ENCODE measurements at places on chromosomes 13 and 19.
A peak's percentile ranks its signal among the peaks of the same experiment; 100 is the strongest.

- no peak for DNase-seq
Observed at GRCh38 chr13:21796066-21796465, 125.2 kb downstream of the FGF9 start.

DNA sequence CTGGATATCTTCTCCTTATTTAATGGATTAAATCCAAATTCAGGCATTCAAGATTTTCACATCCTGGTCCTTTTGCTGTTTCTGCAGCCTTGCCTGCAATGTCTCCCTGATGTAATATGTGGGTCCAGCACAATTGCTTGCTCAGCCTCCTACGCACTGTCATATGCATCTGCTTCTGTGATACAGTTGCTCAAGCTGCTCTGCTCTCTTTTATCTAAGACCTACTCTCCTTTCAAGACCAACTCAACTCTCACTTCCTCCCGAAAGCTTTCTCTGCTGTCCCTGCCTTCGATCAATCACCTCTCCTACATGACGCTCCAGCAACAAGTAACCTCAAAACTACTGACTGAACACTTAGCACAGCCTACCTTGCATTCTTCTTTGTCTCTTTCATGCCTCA lies 138.2 kb downstream of the DCLK1 start:
- DNase-seq: no peak

DNA sequence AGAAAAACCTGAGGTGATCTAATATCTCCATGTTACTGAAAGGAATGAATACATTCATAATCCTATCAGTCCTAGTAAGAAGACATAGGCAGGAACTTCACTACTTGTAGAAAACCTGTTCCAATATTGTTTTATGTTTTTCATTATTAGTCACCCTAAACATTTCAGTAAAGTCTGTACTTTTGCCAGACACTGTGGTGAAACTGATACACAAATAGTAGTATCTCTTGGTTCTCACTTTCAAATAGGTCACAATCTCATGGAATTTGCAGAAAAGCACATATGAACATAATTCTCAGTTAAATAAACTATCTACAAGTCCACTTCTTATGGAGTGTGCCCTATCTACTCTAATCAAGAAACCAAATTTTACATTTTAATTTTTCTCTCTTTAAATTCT lies 88.3 kb upstream of the PCDH9 start:
- no peak for DNase-seq

GRCh38 chr19:35696835-35697234 lies 7.5 kb upstream of the ZBTB32 start:
- DNase-seq: peak; percentile 70

- no peak for DNase-seq
Observed at GRCh38 chr19:38545596-38545995, 72.2 kb downstream of the MAP4K1 start.

DNA sequence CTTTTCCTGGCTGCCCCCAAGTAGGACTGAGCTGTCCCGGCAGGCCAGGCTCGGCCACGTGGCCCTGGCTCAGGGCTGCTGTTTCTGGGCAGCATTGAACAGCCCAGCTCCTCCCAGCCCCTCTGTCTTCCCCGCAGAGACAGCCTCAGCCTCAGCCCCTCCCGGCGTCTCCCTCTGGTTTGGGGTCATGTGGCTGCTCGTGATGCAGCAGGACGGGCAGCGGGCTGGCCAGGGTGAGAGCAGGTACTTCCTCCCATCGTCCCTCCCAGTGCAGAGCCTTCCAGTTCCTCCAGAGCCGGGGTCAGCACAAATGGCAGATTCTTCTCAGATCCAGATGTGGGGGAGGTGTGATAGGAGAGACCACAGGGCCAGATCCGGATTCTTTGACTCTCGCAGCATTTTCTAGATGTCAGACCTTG lies 114.6 kb downstream of the KDM4B start:
- no peak for DNase-seq

- no peak for DNase-seq
Observed at GRCh38 chr13:23666582-23666981, 96.4 kb downstream of the TNFRSF19 start.

GRCh38 chr13:76129305-76130000 lies 493.3 kb downstream of the LMO7 start:
- DNase-seq: no peak

DNA sequence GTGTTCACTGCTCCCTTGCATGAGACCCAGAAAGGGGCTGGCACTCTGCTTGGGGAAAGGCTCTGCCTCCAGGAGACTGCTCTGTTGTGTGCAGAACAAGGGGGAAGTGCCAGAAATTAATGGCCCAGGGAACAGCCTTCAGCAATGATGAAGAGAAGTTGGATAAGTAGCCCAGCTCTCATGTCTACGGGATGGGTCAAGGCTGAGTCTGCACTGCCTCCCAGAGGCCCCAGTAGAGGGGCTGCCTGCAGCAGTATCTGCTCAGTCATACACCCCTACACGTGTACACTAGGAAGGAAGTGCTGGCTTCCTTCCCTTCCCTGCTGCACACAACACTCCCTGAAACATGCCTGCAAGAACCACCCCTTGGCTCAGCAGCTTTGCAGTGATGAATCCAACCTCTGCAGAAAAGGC lies 54.6 kb upstream of the URI1 start:
- no peak for DNase-seq

GRCh38 chr19:2793126-2793525 lies 7.8 kb downstream of the THOP1 start:
- no peak for DNase-seq

GRCh38 chr13:58926858-58927257 lies 1236.9 kb downstream of the DIAPH3 start:
- DNase-seq: no peak

GRCh38 chr19:41951686-41952172 lies 7.4 kb downstream of the RABAC1 start:
- peak; percentile 85 for DNase-seq

GRCh38 chr13:103517768-103518102 lies 451.5 kb upstream of the SLC10A2 start:
- DNase-seq: no peak

DNA sequence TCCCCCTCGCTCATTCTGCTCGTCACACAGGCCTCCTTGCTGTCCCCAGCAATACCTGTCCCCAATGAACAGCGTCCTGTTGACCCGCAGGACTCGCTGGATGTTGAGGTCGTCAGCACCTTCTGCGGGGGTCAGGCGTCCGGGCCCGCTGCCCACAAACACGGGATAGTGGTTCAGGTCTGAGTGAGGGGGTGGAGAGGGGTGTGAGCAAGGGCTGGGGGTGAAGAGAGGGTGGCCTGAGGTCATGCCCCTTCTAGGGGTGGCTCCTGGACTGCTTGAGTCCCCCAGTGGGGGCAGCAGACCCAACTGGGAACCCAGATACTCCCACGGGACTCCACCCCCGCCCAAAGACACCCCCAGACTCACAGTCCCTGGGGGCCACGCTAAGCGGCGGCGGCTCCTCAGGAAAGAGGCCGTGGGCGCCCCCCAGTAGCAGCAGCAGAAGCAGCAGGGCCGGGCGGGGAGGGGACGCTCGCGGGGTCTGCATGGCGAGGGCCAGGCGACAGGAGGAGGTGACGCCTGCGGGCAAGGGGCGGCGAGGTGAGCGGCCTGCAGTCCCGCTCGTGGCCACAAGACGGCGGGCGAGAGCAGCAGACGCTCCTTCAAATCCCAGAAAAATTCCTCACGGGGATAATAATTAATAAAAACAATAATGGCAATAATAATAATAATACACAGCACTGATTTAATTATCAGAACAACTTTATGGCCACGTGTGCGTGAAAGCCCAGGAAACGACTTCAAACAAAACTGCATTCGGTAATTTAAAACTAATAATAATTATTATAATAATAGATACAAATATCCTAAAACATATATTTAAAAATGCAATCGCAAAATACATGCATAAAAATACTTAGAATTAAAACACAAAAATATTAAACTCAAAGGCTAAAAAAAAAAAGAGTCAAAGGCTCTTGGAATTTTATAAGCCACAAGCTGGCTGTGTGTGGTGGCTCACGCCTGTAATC lies 1.2 kb downstream of the SEMA6B start:
- DNase-seq: peak; percentile 72

DNA sequence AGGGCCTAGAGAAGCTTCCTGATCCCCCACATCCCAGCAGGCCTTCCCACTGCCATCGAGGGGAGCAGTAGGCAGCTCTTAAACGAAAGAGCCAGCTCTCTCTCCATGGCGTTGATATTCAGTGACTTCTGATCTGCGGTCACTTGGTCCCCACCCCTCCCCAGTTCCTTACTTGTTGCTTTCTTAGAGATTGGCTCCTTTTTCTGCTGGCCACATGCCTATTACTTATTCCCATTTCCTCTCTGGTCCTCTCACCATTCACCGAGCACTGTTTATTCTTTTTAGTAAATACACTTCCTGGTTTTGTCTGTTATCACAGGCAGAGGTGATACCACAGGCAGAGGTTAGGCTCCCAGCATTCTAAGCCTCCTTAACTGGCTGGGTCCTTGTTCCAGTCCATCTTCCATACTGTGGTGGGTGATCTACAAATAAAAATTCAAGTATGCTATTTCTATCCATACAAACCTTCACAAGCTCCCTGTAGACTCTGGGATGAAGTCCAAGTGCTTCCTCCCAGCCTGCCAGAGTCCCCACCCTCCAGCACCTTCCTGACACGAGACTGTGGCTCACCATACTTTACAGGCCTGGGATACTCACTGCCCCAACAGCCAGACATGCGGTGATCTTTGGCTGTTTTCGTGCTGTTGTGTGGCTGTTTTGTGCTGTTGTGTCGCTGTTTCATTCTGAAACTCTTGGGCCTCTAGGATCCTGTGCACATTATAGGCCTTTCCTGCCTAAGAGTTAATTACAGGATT lies 315.9 kb downstream of the ATP8A2 start:
- no peak for DNase-seq

DNA sequence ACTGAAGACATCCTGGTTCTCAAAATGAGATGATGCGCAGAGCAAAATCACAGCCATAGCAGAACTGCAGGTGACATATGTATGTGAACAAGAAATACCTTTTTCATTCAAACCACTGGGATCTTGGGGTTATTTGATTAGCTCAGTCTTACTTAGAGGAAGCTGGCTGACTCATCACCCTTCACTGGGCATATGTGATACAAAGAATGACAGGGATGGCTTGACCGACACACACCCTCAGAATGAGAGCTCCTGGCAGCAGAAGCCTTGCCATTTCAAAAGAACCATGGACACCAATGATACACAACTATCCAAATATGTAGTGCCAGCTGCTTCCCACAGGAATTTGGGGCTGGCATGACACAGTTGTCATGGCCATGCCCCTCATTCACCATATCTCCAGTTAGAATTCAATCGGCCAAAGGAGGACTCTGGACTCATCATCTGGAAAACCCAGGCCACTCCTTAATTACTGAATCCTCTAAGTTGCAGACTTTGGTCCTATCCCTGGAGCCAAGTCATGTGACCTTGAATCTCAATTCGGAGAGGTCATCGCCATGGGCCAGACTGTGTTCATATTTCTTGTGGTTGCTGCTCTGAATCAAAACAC lies 115.8 kb downstream of the KATNAL1 start:
- no peak for DNase-seq

- no peak for DNase-seq
Observed at GRCh38 chr19:50793558-50794065, 3.4 kb downstream of the ACP4 start.

GRCh38 chr19:40599902-40600569 lies 1.1 kb upstream of the LTBP4 start:
- no peak for DNase-seq

GRCh38 chr13:113650275-113650674 lies 7.7 kb downstream of the ATP4B start:
- DNase-seq: no peak

- no peak for DNase-seq
Observed at GRCh38 chr13:82993417-82993816, 888.9 kb downstream of the SLITRK1 start.

DNA sequence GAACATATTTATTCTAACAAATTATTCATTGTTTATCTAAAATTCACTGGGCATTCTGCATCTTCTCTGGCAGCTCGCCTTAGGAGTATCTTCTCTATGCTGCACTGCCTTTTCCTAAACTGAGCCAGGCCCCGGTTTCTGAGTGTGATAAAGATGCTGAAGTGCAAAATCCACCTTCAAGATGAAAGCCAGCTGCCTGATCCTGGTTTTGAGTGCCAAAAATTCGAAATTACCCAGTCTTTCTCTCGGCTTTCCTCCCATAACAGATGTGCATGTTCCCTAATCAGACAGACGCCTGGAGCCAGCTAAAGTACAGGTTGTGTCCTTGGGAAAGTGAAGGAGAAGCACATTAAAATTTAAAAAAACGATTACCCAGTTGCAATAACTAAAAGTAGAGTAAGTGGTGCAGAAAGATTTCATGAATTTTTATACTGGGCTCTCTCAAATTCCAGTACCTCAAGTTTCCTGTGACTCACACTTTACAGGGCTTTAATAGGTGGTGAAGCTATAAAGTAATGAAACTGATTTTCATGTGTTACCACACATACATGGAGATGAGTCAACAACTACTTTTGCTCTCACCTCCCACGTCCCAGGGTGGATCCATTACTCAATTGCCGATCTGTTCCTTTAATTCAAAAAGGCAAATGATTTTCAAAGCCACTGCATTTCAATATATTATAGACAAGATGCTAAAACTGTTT lies 65.0 kb upstream of the GTF2F2 start:
- peak; percentile 61 for DNase-seq

GRCh38 chr13:44618326-44618725 lies 42.2 kb upstream of the TSC22D1 start:
- no peak for DNase-seq

DNA sequence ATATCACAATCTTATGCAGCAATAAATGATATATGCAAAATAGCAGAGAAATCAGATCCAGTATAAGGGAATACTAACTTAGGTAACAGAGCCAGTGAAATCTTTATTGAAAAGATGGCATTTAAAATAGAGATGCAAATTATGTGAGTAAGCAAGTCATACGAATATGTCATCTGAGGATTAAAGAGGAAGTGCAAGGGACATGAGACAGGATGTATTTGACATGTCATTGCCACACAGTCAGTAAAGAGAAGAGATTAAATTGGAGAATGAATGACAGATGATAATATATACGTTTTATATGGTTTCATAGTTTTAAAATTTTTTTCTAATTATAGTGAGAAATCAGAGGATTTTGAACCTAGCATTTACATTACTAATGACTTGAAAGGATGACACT lies 426.4 kb downstream of the SLITRK5 start:
- DNase-seq: no peak

DNA sequence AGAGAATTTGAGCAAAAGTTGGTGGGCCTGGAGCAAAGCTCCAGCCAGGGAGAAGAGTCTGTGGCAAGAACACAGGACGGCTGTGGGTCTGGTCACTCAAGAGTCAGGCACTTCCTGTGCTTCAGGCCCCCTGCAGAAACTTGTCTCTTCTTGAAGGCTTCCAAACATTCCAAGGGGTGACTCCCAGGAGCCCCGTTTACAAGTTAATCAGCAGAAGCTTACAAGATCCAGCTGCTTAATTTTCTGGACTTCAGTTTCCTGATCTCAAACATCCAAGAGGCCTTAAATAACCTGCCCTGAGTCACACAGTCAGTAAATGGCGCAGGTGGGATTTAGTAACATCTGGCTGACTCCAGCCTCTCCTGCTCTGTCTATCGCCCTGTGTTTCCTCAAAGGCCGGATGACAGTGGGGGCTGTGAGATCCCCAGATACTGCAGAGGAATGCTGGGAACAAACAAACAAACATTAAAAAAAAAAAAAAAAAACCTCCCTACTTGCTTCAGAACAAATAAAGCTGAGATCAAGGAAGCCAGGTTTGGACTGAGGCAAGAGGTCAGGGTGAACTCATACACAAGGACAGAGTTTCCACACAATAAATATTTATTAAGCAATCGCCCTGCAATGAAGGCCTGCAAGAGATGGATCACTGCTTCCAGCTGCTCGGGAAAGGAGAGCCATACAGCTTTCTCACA lies 175.4 kb upstream of the RFC3 start:
- DNase-seq: no peak

- DNase-seq: peak; percentile 86
Observed at GRCh38 chr19:3075605-3076431, 13.5 kb upstream of the TLE5 start.
